ENCODE measurements at places on chromosomes 4 and X. TPM values are rescaled to one million over a fixed set of nuclear protein-coding genes. Genes with fewer than 3 reads are reported as not detected.

DNA sequence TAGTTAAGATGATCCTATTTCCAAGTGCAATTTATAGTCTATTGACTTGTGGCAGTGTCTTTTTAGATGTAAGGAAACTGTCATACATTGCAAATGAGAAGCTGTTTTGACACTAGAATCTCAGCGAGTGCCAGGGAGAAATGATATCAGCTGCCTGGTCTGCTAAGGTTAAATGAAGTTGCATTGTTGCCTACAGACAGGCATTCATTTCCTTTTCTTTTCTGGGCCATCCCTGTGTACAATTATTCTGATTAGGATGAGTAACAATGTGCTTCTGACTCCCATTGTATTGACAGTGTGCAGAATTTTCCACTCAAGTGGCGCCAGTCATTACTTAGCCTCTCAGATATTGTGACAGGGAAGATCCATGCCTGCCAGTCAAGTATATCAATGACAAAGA is 231.2 kb downstream of the GPAT3 start:
- no peak for DNase-seq

- no peak for DNase-seq
Measured at GRCh38 chr4:139142087-139142486, 34.9 kb downstream of the ELF2 start.

DNA sequence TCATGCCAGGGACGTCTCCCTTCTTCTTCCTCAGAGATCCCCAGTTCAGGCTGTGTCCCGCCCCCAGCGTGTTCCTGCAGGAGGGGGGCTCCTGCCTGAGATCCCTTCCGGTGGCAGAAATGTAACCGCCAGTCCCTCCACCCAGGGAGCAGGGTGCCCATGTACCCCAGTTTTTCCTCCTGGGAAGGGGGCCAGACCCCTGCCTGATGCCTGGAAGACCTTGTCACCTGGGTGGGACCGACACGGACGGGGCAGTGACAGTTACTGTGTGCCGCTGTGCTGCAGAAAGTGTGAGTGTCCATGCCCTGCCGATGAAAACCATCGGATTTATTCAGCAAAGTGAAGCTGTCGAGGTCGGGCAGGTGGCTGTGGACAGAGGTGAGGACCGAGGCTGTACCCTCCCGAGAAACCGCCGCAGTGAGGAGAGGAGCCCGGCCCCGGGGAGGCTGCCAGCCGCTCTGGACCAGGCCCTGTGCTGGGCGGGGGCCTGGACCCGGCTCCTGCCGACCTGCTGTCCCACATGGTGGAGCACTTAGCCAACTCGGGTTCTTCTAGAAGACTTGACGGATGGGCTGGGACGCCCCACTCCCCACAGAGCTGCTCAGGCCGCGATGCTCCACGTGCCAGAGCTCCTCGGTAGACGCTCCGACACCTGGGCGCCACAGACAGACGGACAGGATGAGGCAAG is 36.7 kb upstream of the HMX1 start:
- peak; percentile 77 for DNase-seq

DNA sequence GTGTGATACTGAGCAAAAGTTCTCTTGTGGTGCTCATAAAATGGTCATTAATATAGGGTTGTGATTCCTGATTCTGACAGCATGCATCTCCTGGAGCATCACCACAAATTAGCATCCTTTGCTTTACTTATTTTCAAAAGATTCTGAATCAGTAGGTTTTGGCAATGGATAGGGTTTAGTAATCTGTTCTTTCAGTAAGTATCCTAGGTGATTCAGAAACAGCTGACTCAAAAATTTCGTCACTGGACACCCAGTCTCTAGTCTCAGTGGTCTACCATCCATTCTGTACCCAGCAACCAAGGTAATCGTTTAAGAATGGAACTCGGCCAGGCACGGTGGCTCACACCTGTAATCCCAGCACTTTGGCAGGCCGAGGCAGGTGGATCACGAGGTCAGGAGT is 4.1 kb downstream of the CBLL2 start:
- no peak for DNase-seq

- DNase-seq: no peak
Measured at GRCh38 chrX:68935362-68935761, 106.5 kb downstream of the EFNB1 start.

DNA sequence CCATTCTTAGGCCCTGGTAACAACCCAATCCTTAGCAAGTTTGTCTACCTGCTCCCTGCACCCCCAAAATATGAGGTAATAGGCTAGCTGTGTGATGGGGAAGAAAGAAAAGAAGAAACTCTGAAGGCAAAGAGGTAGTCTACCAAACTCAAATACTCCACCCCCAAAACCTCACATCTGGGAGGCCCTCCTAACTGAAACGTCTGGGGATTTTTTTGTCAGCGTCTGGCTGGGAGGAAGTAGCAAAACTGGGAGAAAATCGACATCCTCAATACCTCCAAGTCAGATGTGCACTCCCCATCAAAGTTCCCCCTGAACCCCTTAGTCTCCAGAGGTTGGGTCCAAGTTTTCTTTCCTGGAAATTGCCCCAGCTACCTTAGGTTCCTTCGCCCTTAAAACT is 1.0 kb downstream of the LAMP2 start:
- no peak for DNase-seq

GRCh38 chrX:136496186-136496763 is 1.1 kb upstream of the HTATSF1 start:
- DNase-seq: peak; percentile 61

- no peak for DNase-seq
Measured at GRCh38 chr4:76238236-76238635, 13.3 kb upstream of the FAM47E start.

GRCh38 chr4:138290805-138291204 is 48.7 kb upstream of the SLC7A11 start:
- DNase-seq: no peak

DNA sequence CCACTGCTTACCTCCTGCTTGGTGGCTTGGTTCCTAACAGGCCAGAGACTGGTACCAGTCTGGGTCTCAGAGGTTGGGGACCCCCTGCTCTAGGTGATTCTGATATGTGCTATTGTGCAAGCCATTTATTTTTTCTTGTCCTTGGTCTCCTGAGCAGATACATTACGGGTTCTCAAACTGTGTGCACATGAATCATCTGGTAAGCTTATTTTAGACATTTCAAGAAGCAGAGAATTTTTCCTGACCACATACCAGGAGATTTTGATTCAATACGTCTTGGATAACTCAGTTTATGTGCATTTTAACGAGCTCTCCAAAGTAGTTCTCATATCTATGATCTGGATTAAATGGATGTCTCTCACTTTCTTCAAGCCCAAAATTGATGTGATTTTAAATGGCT is 77.2 kb downstream of the FHIP1A start:
- DNase-seq: no peak

DNA sequence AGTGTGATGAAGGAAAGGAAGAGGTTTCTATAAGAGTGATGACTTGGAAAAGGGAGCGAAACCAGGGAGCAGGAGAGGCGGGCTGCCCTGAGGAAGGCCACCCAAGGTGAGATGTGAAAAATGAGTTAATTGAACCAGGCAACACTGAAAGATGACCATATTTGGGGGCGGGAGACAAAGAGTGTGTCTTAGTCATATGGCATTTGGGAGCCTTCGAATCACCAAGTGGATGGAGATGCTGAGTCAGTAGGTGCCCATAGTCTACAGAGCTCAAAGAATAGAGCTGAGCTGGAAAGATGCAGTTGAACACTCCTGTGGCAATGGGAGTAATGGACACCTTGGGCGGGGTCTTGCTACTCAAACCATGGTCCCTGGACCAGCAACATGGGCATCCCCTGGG is 8.3 kb upstream of the TLR8 start:
- no peak for DNase-seq

- DNase-seq: no peak
Measured at GRCh38 chr4:95761426-95761825, 78.5 kb upstream of the PDHA2 start.

DNA sequence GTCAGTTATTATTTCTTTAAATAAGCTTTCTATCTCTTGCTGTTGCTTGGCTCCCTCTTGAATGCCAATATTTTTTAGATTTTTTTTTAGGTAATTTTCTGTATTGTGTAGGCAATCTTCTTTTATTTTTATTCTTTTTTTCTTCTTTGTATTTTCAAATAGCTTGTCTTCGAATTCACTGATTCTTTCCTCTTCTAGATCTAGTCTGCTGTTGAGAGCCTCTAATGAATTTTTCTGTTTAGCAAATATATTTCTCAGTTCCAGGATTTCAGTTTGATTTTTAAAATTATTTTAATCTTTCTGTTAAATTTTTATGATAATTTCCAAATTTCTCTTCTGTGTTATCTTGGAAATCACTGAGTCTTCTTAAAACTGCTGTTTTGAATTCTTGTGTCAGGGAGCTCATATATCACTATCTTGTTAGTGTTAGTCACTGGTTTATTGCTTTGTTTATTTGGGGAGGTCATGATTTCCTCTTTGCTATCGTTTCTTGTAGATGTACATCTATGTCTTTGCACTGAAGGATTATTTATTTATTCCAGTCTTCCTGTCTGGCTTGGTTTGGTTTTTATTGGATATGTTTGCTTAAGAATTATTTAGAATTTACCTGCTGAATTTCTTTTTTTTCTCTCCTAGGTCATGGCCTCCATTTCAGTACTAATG is 39.9 kb upstream of the GPRIN3 start:
- no peak for DNase-seq

- no peak for DNase-seq
Measured at GRCh38 chrX:64169988-64170387, 35.5 kb downstream of the AMER1 start.

GRCh38 chr4:140098455-140099160 is 55.4 kb downstream of the MAML3 start:
- DNase-seq: no peak

GRCh38 chr4:10530137-10530786 is 73.0 kb upstream of the ZNF518B start:
- DNase-seq: no peak

DNA sequence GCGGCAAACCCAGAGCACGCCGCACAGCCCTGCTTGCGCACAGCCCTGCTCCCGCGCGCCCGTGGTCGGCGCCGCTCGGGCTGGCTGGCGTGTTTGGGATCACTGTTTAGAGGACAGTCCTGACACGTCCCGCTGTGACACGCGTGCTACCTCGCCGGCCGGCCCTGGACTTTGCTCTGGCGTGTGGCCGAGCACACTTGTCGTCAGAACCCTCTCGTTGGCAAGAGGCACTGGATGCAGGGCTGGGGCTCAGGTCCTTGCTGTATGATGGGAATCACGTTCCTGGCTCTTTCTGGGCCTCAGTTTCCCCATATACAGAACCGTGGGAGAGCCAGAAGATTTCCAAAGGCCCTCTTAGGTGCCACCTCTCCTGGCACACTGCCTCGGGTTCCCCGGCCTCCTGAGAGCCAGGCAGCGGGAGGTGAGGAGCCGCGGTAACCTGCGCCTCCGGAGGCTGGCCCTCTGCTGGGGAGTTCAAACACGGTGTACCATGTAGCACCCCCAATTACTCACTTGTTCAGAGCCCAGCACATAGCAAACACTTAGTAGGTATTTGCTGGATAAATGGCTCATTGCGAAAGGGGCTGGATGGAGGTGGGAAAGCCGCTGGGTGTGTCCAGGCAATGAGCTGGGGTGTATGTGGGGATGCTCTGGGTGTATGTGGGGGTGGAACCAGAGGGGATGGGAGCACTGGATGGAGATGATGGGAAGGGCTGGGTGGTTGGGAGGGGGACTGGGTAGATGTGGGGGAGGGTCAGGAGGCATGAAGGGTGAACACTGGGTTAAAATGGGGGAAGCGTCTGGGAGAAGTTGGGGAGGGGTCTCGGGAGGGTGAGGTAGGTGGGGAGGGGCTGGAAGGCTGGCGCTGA is 76.6 kb downstream of the HTRA3 start:
- peak; percentile 63 for DNase-seq

GRCh38 chr4:144757969-144758368 is 112.0 kb downstream of the HHIP start:
- no peak for DNase-seq

DNA sequence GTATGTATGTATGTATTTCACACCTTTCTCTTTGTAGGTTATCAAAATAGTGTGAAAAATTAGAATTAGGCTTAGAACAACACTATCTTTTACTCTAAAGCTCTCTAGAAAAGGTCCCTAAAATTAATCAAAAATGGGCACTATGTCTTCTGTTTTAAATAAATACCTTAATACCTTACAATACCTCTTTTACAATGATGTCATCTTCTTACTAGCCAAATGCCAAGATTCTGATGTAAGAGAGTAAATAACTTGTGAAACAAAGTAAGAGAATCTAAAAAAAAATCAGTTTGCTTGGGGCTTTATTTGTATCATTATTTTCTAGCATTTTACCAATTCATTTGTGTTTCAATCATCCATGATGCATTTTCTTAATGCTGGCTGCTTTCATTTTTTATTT is 402.2 kb upstream of the MAGEB2 start:
- DNase-seq: no peak

DNA sequence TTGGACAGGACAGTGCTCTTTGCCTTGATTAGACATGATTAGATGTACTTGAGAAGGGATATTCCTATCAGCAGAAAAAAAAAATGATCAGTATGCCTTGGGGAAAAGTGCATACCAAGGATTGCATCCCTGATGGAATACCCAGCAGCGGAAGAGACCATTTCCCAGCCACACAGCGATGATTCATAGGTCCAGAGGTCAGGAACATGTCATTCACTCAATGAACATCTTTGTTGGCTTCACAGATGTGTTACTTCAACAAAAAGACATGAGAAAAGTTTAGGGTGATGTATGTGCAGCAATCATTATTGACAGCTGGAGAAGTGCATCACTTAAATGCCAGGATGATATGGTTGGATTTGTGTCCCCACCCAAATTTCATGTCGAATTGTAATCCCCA is 293.5 kb downstream of the ZNF674 start:
- no peak for DNase-seq

GRCh38 chr4:77465271-77465670 is 140.3 kb upstream of the CXCL13 start:
- DNase-seq: peak; percentile 79

DNA sequence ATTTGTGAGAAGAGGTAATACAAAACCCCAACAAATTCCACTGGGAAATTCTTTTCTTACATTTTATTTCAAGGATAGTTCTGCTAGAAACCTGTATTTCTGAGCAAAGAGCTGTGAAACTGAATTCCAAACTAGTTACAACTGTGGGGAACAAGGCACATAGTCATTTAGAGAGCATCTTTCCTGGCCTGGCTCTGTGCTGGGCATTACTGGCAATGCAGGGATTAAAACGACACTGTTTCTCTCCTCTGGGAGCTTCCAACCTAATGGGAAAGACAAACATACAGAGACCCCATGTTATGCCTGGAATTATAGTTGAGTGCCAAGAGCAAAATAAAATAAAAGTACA is 36.5 kb downstream of the SUPT20HL1 start:
- no peak for DNase-seq

GRCh38 chr4:8559524-8560264 is 20.5 kb upstream of the GPR78 start:
- peak; percentile 58 for DNase-seq

GRCh38 chrX:44974451-44974850 is 101.5 kb downstream of the KDM6A start:
- DNase-seq: peak; percentile 89

HCCS gene
- total RNA-seq: 17.7 TPM

CSN1S1 gene
- total RNA-seq: not detected

SYAP1 gene
- total RNA-seq: 25.7 TPM

CCSER1 gene
- not detected for total RNA-seq

F8A1 gene
- 3.8 TPM for total RNA-seq

CLDN34 gene
- total RNA-seq: under 0.01 TPM

PDZD4 gene
- under 0.01 TPM for total RNA-seq

PNMA6F gene
- not detected for total RNA-seq

USP27X gene
- 4.1 TPM for total RNA-seq

ADH1C gene
- total RNA-seq: 0.59 TPM

DNAAF6 gene
- total RNA-seq: not detected

USP26 gene
- total RNA-seq: not detected

BEND2 gene
- not detected for total RNA-seq
